ENCODE measurements at places on chromosomes 2 and 18.

- no peak for DNase-seq
Measured at GRCh38 chr2:24893934-24894333, 26.1 kb downstream of the ADCY3 start.

DNA sequence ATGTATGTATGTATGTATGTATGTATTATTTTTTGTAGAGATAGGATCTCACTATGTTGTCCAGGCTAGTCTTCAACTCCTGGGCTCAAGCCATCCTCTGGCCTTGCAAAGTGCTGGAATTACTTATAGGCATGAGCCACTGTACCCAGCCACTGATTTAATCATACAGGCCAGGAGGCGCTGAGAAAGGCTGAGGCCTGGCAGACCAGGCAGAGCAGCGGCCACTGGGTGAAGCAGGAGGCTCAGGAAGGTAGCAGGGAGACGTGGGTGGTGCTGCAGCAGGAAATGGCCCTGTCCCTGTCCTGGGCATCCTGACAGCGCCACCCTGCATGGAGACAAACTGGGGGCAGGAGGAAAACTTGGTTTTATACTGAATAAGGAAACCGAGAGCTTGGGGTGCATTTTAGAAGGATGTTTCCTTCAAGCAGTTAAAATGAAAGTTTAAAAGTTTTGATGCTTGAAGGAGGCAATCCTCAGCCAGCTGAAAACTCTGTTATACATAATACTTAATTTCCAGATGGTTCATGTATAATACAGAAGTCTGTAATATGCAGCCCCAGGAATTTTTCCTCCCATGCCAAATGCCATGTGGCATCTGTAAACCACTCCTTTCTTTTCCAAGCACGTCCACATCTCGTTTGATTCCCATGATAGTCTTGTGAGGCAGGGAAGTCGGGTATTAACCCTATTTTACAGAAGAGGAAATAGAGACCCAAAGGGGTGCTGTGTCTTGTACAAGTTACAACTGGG, 182.4 kb downstream of the CELF4 start:
- DNase-seq, result no peak

DNA sequence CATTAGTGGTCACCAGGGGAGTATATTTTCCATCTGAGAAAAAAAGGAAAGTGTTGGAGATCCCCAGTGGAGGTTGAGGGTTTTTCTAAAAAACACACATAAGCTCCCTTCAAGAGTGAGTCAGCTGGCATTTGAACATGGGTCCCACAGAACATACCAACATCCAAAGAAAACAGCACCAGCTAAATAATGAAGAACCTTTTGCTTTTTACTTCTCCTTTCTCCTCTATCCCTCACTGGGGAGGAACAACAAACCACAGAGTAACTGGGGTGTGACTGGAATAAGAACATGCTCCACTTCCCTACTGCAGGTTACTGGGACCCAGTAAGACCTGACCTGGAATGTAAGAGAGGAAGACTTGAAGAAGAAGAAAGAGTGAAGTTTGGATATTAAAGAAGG, 56.5 kb upstream of the RAPH1 start:
- no peak for DNase-seq

GRCh38 chr2:40316620-40317019, 135.3 kb downstream of the SLC8A1 start:
- no peak for DNase-seq

DNA sequence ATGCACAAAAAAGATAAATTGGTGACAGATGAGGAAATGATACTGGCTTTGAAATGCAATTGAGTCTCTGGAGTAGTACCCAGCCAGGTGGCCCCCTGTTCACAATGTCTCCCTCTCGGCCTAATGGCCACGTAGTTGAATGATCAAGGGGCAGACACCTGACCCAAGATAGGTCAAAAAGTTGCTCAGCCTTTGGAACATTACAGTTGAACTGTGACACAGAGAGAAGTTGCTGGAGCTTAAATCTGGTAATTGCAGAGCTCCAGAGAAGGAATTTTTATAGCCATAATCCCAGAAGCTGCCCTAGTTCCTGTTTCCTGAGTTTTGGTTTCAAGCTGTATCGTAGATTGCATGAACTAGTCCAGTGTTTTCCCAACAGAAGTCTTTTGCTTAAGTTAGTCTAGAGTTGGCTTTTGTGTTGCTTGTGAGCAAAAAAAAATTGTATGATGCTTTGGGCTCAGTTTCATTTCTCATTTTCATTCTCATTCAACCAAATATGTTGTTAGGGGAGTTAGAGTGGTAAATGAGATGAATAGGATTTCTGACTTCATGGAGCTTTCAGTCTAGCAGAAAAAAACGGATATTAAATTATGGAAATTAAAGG, 117.9 kb downstream of the CSRNP3 start:
- no peak for DNase-seq

GRCh38 chr18:5317186-5317585, 21.7 kb upstream of the ZBTB14 start:
- DNase-seq, result no peak

DNA sequence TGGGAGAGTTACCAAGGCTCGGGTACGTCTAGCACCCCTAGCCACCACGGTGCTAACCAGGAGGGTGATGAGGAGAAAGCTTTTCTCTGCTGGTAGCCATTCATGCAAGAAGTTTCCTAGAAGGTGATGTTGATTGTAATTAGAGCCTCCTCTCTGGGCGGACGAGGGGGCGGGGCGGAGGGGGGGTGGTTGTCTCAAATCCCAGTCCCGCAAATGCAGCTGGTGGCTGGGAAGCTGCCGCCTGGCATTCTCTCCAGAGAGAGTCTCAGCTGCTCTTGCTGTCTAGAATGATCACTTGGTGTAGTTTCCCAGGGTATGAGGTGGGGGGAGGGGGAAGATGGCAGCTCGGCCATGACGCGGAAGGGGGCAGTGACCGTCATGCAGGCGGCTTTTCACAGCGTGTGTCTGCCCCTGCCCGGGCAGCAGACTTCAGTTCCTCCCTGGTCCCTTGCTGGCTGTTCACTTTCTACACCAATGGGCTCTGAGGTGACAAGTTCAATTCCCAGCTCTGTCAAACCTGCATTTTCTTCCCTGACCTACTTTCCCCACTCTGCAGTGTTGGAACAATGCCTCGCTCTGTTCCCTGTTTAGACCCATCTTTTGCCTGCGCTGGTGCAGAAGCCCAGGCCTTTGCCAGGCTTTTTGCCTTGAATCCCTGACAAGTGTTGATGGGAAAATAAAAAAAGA, 61.5 kb upstream of the KLF7 start:
- DNase-seq, result no peak

DNA sequence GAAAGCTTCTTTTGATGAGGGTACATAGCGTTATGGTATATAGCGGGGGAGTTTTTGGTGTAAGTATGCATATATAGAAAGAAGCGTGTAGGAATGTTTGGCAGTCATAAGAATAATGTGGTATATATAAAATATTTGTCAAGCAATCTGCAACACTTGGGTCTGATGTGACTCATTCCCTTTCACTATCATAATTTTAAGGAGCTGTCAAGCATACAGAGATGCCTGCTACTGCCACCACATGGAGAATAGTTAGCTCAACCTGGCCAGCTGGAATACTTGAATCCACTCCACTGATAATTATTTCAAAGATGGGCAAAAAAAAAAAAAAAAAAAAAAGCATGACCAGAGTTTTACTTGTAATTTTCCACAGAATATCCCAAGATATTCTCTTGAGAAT, 559.8 kb upstream of the REG3G start:
- DNase-seq, result no peak

DNA sequence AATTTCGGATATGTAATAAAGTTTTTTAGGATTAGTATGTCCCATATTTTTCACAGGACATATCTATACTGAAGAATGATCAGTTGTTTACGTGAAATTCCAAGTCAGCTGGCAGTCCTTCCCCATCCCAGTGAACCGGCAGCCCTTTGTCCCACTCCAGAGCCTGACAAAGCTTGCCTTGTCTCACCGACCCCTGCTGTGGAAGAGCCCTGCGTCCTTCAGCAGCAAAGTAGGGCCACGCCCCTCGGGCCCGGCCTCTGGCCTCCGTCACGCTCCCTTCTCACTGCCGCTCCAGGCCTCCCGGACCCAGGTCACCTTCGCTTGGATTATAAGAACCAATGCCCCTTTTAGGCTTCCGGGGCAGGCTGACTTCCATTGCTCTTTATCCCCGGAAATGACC, 89.8 kb upstream of the TGIF1 start:
- DNase-seq, result no peak

GRCh38 chr2:239819091-239819973, 205.8 kb downstream of the NDUFA10 start:
- DNase-seq, result no peak

GRCh38 chr2:240240781-240241180, 100.3 kb upstream of the OTOS start:
- no peak for DNase-seq

DNA sequence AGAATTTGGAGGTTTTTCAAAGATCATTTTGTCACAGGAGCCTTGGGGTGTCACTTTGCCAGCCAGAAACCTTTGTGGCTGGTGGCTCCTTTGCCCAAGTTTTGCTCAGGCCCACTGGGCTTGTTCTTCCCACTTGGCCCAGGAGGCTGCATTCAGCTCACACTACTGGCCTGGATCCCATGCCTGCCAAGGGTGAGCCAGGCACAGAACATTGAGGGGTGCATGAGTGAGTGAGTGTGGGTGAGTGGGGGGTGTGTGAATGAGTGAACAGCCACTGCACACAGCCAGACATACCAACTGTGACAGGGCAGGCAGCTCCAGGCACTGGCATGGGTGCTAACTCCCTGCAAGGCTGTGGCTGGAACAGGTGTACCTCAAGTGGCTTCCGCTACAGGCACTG, 39.6 kb downstream of the FAM171B start:
- DNase-seq, result no peak

DNA sequence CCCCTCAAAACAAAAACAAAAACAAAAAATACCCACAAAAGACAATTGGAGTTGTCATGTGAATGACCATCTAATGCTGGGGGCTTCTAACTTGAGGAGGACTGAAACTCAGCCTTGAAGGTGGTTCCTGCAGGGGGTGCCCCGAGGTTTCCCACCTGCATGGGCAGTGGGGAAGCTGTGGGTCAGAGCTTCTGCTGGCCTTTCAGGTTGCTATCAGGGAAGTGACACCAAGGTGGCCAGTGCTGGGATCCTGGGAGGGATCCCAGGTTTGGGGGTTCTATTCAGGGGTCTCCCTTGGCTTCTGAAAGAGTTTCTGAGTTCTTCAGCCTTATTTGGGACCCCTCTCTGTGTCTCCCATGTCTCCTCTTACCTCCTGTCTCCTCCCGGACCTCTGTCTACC, 62.8 kb downstream of the LDLRAD4 start:
- DNase-seq, result no peak

DNA sequence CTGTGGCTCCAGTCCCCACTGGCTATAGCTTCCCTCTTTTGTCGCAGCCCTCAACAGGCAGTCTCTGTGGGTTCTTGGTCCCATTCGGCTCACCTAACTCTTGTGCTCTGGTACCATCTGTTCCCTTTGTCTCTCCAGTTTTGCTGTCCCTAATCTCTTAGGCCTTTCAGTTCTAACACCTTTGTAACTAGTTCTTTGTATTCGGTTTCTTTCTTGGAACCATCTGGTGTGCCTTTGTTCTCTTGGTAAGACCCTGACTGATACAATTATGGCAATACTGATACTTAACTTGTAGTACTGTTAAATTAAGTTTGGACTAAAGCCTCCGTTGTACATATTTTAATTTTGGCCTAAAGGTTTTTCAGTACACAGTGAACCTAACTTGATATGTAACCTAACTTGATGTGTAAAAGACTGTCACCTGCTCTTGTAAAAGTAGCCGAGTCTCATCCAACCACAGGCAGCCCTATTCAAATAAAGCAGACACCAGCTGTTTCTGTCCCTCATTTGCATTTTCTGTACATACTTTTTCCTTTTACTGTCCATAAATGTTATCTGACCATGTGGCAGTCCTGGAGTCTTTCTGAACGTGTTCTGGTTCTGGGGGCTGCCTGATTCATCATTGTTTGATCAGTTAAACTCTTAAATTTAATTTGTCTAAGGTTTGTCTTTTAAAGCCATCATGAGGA, 4.8 kb upstream of the MRPL44 start:
- DNase-seq, result no peak

DNA sequence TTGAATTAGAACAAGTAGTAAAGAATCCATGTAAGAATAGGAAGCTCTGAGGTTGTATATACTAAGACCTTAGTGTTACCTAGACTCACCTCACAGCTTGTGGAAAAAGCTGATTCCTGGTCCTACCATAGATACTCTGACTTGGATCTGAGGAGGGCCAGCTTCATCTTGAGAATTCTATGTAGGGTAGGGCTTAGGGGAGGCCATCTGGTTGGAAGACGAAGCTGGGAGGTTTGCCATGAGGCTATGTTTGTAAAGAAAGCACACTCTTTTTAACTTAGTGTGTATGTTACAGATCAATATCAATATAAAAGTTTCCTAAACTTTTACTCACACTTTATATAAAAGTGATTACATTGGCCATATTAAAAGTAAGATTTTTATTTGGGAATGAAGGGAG, 77.1 kb upstream of the GALNT5 start:
- DNase-seq, result no peak

- DNase-seq, result peak; percentile 47
Measured at GRCh38 chr2:10331027-10331701, 28.5 kb downstream of the HPCAL1 start.

DNA sequence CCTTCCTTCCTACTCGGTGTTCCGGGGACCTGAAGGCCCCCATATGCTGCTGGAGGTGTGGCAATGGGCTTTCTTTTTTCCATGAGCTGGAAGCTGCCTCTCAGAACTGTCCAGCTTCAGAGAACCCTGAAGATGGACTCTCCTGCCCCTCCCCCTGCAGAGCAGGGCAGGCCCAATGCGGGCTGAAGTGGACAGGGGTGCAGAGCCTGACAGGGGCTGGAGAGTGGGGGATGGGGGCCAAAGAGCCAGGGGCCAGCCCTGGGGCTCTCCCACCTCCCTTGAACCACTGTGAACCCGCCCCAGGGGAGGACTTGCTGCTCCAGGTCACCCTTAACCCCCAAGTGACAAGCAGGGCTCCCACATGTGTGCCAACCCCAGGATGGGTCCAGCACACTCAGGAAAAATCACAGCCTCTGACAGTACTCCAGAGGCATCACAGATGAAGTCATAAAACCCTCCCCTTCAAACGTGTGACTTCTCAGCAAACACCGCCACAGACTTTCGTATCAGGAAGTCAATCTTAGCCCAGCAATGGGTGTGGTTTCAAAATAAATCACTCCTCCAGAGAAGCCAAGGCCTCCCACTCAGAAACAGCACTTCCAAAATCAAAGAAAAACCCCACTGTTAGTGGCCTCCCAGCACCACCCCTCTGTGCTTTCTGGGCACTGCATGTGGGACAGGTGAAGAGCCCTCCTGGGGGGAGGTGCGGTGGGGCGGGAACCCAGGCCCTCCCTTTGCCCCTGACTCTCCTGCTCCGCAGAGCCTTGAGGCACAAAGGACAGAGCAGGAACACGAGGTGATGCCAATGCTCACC, 135.8 kb downstream of the HDAC4 start:
- DNase-seq, result no peak

DNA sequence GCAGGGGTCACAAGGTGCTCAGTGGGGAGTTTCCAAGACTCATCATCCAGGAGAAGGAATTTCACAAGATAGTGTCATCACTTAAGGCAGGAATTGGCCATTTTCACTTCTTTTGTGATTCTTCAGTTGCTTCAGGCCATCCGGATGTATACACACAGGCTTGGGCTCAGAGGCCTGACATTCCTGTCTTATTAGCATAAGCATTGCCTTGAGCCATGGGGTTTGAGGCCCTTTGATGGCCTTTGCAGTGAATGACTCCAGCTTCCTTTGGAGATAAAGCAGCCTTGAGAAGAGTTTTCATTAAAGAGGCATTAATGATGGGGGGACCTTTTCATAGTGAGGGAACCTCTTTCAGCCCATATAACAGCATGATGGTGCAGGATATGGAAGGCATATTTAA, 366.0 kb upstream of the CNTNAP5 start:
- no peak for DNase-seq
